ENCODE measurements at places on chromosomes 5 and 9. TPM values are rescaled to one million over a fixed set of nuclear protein-coding genes. Genes with fewer than 3 reads are reported as not detected.

- no peak for ATAC-seq
These were observed 88.8 kb upstream of the DMRT1 start for GRCh38 chr9:752681-753200.

- ATAC-seq, result no peak
These were observed 29.0 kb downstream of the ABLIM3 start for GRCh38 chr5:149170299-149170698.

DNA sequence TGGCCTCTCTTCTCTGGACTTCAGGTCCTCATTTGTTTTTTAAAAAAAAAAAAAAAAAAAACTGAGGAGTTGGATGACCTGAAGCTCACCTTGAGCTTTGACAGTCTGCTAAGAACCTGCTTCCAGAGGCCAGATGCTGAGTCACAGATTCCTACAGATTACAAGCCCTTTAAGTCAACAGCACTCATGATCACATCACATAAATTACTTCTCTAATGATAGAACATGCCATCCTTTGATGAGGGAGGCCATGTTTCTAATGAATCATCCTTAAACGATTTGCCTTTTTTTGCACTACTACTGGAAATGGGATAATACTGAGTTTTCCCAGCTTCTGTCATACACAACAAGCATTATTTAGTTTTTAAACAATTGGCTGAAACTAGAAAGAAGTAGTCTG lies 34.2 kb upstream of the MYOT start:
- ATAC-seq, result peak; percentile 92

Gene ZBTB26
- total RNA-seq, result 9.4 TPM

Gene PITX1
- 7.4 TPM for total RNA-seq

GRCh38 chr5:180470966-180471582 lies 23.1 kb upstream of the CNOT6 start:
- peak; percentile 94 for ATAC-seq

DNA sequence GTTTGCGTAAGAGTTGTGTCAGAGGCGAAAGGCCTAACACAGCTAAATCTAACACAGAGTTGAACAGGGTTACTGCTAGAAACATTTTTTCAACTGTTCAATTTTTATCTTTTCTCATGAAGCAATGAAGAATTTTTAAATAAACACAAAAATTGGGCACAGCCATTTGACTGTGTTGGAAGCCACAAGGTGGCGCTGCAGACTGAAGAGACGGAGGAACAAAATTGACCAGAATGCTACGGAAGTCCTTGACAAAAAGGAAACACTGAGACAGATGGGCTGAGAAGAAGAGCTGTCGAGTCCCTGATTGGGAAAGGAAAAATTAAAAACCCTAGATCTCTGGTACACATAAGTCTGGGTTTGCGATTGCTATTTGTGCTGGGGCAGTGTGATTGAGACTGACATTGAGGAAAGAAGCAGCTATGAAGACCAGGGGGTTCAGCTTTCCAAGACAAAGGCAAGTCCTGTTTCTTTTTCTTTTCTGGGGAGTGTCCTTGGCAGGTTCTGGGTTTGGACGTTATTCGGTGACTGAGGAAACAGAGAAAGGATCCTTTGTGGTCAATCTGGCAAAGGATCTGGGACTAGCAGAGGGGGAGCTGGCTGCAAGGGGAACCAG lies at the start of gene PCDHB9:
PCDHB9 (plus strand) TSS at position 265 of the 616 bp plus-strand sequence; CDS start at position 423, 158 bp downstream.
- ATAC-seq, result no peak

Gene IFNK
- total RNA-seq, result 0.78 TPM

DNA sequence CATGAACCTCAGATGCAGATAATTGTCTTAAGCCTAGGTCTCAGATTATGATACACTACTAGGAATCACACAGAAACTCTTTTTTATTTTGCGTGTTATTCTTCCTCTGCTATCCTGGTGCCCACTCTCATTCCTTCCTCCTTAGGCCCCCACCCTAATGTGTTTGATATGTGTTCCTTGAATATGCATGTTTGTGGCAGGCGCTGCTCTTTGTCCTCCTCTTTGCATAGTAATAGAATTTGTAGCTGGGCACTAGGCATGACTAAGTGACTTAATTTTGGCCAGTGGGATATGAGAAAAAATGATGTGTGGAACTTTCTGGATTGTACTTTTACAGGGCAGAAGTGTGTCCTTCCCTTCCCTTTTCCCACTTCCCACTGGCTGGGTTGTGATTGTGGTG lies 345.1 kb downstream of the RAB3C start:
- ATAC-seq, result no peak

DNA sequence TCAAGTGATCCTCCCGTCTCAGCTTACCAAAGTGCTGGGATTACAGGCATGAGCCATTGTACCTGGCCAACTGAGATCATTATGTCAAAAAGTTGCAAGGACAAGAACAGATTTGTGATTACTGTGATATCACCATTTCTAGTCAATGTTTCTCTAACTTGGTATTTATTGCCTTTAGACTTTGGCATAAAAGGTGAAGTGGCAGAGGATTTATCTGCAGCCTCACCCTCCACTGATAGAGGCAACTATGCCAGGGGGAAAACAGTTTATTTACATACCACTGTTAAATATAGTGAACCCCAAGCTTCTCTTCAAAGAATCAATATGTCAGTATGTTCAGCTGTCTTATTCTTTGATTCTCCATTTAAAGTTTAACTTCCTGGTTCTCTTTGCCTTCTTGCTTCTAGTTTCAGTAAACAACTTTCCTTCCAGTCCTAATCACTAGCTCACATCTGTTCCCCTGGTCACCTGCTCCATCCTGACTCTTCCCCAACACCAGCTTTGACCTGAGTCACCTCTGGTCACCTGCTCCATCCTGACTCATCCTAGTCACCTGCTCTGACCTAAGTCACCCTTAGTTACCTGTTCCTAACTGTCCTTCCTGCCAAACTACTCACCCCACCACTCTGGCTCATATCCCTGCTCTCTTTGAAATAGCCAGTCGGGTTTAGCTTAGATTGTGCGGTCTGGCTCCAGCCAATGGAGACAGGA lies 29.9 kb downstream of the SEMA6A start:
- ATAC-seq, result no peak

Gene PHYKPL
- 11.3 TPM for total RNA-seq

DNA sequence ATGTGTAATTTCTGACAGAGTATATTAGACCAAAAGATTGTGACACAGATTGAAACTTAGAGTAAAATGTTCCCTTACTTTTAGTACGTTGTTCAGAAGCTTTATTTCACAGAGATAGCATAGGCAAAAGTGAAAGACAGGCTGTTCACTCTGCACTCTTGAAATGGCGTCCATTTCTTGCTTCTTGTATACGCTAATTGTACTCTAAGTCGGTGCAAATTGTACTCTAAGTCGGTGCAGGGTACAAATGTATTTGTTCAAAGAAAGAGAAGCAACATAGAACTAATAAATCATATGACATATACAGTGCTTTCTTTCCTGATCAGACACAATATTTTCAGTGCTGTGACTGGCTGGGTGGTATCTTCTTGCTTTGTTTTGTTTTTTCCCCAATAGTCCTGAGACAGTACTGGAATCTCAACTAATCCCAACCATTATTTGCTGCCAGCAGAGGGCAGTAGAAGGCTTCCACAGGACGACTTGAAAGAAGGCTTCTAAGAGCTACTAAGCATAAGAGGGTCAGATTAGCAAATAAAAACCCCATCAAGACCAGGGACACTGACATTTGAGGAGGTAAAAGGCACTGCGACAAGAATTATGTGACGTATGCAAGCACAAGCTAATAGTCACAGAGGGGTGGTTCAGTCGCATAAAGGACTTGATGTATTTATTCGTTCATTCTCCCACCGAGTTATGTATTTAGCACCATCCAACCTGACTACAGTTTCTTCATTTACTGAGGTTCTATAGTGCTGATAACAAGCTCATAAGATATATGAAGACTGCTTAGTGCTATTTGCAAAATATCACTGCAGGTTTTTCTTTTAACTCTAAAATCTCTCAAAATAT lies 831.8 kb downstream of the TAF11L14 start:
- peak; percentile 96 for ATAC-seq

Gene GRM6
- total RNA-seq, result 0.19 TPM

DNA sequence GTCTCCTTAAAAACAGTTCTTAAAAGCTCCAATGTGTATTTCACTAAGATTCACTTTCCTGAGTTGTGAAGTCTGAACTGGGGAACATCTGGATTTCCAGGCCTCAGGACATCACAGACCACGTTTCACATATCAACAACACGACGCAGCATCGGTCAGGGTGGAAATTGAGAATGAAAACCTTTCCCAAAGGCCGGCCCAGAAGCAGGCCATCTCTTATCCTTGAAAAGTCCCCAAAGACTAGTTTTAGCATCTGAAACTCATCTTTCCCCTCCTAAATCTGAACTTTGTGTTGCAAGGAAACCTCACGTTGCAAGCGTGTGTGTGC lies 96.4 kb upstream of the COL5A1 start:
- ATAC-seq, result no peak

Gene COL23A1
- total RNA-seq, result 0.18 TPM

DNA sequence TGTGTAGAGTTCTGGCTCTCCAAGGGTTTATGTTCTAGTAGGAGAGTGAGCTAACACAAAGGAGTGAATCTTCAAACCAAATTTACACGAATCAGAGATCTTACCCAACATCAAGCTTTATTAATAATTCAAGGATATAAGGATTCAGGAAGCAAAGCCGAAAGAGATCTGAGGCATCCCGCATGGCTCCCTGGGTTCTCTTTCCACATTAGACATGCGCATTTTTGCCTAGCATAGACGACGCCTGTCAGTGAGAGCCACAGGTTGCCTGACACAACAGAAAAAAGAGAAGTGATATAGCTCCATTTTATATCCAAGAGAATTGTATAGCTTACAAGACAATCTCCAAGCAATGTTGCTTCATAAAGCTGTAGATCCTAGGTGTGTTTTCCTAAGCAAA lies 52.6 kb downstream of the ESM1 start:
- no peak for ATAC-seq

DNA sequence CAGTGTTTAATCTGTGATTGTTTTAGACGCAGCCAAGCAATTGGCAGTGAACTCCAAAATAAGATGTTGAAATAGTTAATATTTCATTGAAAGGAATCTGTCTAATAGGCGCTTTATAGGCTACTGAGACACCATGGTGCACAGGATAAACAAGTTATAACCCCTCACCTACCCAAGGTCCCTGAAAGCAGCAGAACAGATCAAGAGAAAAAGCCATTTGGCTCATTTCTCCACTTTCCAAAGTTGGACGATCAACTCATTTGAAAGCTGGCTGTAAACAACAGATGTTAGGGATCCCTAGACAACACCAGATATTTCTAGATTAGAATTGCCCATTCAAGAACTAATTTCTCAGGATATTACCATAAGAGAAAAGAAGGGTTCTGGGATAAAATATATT lies 4.9 kb downstream of the PUM3 start:
- no peak for ATAC-seq

DNA sequence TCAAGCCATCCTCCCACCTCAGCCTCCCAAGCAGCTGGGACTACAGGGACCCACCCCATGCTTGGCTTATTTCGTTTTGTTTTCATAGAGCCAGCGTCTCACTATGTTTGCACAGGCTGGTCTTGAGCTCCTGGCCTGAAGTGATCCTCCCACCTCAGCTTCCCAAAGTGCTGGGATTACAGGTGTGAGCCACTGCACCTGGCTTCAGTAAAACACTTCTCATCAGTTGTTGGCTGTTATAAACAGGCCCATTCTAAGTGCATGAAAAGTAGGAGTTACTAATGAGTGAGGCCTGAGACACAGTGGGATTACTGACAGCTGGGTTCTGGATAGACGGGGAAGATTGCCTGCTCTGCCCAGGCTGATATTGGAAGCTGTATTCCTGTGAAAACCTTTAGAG lies 3.5 kb downstream of the CRB2 start:
- no peak for ATAC-seq

GRCh38 chr5:125057912-125058826 lies 311.7 kb upstream of the ZNF608 start:
- peak; percentile 71 for ATAC-seq

DNA sequence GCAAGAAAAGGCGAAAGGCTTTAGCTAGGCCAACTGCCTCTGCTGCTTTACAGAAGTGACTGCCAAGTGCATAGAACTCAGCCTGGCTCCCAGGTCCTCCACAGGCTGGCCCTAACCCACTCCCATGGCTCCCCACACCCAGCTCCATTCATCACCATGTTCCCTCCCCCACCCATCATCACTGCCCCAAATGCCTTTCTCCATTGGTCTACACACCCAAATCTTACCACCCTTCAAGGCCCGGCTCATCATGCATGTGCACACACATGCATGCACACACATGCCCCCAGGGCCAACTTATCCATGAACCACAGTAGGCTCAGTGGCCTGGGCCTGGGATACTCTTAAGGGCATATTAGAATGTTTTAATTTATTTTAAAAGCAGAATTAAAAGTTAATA lies 44.8 kb downstream of the ABCA1 start:
- no peak for ATAC-seq

Gene TOMM5
- 147 TPM for total RNA-seq

- ATAC-seq, result no peak
These were observed 370.8 kb downstream of the GADD45G start for GRCh38 chr9:89975630-89976029.

Gene SPATA31A3
- total RNA-seq, result 0.05 TPM

- ATAC-seq, result no peak
These were observed 260.8 kb downstream of the AUH start for GRCh38 chr9:91100878-91101450.

GRCh38 chr9:112308588-112308987 lies 24.8 kb downstream of the PTBP3 start:
- ATAC-seq, result peak; percentile 92

Gene ACOT12
- total RNA-seq, result 6.5 TPM

- ATAC-seq, result peak; percentile 79
These were observed 146.8 kb upstream of the SPEF2 start for GRCh38 chr5:35470866-35471265.

DNA sequence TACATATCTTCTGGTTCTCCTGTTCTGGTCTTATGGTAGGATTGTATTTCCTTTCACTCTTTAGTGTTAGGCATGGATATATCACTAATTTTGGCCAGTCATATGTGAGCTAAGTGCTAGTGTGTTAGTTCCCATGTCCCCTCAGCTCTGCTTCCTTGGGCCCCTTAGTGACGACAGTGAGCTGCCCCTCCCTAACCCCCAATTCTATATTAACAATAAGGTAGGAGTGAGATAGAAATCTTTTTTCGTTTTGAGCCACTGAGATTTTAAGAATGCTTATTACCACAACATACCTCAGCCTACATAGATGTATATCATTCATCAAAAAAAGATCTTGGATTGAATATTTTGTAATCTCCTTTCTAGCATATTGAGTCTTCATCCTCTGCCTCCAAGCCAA lies 100.5 kb downstream of the PARP8 start:
- ATAC-seq, result no peak

Gene SOHLH1
- total RNA-seq, result not detected

Gene CARTPT
- not detected for total RNA-seq

GRCh38 chr9:79632705-79633104 lies 60.9 kb downstream of the TLE4 start:
- no peak for ATAC-seq

Gene PCDHGA1
- total RNA-seq, result 1.2 TPM

DNA sequence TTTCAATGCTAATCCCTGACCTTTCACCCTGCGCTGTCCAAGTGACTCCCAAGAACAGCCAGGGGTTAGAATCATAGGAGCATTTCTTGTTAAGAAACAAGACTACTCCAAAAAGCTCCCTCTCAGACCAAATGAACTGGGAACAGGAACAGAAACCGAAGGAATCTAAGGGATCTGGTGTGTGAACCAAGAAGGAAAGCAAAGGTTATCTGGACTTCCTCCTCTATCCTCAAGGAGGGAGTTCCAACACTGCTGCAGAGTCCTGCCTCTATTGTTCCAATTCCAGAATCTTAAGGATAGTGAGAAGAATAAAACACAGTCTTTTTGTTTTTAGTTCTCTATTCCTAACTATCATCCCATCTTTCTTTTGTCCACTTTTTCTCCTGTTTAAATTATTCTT lies 87.2 kb downstream of the EPB41L4A start:
- no peak for ATAC-seq
